AG04450 (cell line): ENCODE measurements at places on chromosomes 13 and 19.

DNA sequence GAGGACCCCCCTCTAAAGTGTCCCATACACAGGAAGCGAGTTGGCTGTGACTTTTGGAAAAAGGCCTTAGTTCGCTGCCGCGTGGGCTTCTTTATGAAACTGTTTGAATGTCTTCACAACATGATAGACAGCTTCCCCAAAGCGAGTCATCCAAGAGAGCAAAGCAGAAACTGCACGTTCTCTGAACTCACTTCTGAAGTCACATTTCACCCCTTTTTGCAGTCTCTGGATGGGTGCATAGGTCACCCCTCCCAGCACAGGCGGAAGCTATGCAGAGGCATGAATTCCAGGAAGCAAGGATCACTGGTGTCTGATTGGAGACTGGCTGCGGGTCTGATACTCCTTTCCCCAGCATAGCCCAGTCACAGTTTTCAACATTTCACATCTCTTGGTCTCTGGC lies 10.6 kb downstream of the GPI start:
- DNase-seq: no peak

GRCh38 chr13:113059891-113060290 lies 45.7 kb upstream of the F7 start:
- DNase-seq: no peak

- DNase-seq: no peak
These were observed 284.9 kb downstream of the KLF12 start for GRCh38 chr13:73849292-73849691.

GRCh38 chr19:4023600-4024398 lies 16.3 kb downstream of the PIAS4 start:
- DNase-seq: no peak
